ENCODE measurements at places on chromosomes 5 and 9.

- DNase-seq = no peak
Observed at GRCh38 chr9:81777482-81777881, 88.1 kb upstream of the TLE1 start.

GRCh38 chr9:16627521-16627920 lies 242.9 kb downstream of the BNC2 start:
- no peak for DNase-seq

- DNase-seq = peak; percentile 42
Observed at GRCh38 chr5:137231540-137231939, 267.6 kb downstream of the SPOCK1 start.

DNA sequence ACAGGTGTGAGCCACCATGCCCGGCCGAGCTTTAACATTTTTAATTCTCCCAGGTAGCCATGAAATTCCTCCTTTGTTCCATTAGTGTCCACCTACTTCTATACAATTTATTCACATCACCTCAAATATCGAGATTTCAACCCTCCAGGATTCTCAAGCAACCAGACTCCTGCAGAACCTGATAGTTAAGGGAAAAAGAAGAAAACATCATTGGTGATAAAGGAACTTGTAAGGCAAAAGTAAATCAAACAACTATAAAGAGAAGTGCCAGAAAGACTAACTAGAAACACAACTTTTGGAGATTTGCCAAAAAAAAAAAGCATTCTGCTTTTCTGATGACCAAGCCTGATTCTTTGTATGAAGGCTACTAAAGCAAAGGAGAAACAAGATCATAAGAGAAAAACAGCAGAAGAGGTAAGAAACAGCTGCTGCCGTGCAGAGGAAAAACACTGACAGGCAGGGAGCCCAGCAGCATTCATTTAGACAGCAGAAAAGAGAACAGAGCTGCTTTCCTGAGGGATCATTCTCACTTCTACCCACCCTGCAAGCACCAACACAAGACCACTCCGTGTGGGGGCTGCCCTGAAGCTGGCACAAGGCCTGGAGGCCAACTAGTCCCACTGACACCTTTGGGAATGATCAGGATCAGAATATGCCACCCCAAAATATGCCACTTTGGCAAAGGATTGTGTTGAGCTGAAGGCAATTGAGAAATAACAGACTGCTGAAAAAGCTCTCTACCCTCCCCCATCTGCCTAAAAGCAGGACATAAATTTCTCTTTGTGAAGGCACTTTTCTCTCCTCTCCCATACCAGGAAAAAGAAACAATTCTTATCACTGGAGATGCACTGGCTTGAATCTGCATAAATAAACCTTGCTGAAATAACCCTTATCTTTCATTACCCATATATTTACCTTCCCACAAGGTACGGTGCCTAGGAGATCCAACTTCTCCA lies 75.1 kb downstream of the ALDH7A1 start:
- DNase-seq = no peak

DNA sequence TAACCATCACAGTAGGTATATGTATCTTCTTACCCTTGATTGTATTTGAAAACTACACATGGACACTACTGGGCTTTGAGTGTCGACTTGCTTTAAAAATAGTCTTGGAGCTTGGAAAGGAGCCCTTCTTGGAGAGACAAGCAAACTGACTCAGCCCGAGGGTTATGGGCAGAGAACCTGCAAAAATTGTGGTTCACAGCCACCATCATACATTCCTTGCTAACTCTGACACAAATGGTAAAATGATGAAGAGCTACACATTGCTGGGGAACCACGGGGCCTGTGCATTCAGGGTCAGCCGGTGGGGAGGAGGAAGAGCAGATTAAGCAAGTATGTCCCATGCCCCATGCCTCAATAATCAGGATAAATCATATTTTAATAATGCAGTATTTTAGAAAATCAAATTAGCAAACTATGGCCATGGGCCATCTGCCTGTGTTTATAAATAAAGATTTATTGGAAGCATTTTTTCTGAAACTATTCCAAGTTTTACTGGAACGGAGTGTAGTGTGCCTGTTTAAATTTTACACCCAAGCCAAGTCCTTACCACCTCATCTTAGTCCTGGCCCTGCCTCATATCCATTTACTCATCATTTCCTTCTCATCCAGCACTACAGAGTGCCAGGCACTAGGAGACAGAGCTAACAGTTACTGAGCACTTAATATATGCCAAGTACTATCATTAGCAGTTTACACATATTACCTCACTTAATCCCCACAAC lies 195.7 kb downstream of the PALM2AKAP2 start:
- DNase-seq = no peak

GRCh38 chr5:170362102-170362501 lies 27.1 kb downstream of the KCNMB1 start:
- no peak for DNase-seq
